ENCODE measurements at places on chromosomes 5 and 9. TPM values are rescaled to one million over a fixed set of nuclear protein-coding genes. Genes with fewer than 3 reads are reported as not detected.

GRCh38 chr9:31615966-31616365, 768.5 kb upstream of the ACO1 start:
- no peak for DNase-seq

DNA sequence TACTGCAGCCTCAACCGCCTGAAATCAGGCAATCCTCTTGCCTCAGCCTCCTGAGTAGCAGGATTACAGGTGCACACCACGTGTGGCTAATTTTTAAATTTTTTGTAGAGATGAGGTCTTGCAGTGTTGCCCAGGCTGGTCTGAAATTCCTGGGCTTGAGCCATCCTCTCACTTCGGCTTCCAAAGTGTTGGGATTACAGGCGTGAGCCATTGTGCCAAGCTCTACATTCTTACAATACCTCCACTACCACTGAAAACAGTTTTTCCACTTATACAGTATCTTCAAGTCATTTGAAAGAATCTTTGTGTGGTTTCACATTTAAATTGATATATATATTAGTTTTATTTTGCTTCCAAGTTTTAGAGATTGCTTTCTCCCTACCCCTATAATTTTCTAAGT, 42.6 kb downstream of the LARP1 start:
- DNase-seq = no peak

DNA sequence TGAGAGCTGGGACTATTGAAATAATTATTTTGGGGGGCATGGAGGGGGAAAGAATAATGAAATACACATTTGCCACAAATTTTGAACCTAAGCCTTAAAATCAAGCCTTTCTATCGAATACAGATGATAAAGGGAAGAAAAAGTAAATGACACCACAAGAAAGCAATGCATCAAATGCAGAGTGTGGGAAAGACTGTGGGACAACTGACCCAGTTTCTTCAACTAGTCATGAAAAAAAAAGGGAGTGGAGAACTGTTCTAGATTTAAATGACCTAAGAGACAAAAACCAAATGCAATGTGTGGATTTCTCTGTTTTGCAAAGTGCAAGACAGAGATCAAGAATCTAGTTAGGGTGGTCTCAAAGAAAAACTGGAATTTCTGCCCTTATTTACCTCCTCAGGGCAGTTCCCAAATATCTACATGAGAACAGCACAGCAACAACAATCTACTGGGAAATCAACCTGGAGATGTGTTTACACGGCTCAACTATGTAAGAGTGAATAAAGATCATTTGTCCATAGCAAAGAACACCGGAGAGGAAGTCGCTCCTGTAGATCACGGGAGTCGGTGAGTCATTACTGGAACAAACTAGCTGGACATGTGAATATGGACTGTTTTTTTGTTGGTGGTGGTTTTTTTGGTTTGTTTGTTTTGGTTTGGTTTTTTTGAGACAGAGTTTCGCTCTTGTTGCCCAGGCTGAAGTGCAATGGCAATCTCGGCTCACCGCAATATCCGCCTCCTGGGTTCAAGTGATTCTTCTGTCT, 145.9 kb downstream of the DROSHA start:
- peak; percentile 88 for DNase-seq

DNA sequence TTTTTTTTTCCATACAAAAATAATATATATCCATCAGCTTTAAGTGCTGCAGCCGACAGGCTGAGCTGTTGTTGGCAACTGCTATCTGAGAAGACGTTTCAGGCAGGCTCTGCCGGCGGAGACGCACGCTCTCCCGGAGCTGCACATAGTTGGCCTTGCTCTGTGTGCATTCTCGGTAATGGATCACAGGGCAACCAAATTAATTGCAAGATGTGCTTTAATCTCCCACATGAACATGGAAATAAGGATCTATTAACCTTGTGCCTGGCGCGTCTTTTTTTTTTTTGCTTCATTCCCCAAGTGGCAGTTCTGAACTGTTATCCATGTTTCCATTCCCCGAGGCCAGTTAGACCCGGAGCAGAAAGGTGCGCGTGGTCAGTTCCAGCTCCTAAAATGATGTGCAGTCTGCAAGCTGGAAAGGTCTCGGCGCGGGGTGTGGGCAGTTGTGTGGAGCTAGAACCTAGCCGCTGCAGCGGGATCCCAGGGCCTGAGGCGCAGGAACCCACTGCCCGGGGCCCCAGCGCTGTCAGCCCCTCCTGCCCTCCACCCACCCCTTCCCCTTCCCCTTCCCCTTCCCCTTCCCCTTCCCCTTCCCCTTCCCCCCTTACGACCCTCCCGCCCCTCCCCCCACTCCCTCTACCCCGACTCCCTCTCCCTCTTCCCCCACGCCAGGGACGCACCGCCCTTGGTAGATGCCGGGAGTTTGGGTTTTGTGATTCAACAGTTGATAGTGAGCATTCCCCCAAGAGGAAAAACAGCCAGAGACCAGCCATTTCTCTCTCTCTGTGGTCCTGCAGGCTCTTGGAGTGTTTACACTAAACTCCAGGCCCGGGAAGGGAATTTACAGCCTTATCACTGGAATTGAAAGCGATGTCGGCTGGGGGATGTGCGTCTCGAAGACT, 137.8 kb downstream of the CEP120 start:
- no peak for DNase-seq

DNA sequence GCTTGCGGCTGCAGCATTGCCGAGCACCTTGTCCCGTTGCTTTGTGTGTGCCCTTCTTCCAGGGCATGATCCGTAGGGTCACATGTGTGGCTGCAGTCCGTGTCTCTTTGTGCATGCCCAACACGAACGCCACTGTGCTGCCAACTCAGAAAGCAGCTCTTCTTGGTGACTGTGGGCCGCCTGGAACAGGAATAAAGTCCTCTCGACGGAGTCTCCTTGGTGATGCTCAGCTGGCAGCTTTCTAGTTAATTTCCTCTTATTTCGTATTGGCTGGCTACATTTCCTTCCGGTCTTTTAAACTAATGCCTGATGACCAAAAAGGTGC, 5.8 kb downstream of the EXOC3 start:
- no peak for DNase-seq

DNA sequence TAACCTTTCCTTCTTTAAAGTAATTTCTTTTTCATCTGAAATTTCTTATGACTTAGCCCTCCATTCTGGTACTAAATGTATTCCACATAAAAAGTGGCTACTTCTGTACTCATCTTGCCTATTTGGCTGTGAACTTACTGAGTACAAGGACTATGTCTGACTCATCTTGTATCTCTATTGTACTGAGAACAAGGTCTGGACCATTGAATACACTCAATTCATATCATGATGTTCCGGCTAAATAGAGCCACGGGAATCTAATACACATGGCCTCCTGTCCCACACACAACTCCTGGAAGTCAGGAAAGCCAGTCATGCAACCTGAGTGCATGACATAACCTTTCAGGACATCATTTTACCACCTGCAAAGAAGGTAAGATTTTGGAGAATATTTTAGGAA, 203.9 kb downstream of the PLK2 start:
- DNase-seq = no peak

DNA sequence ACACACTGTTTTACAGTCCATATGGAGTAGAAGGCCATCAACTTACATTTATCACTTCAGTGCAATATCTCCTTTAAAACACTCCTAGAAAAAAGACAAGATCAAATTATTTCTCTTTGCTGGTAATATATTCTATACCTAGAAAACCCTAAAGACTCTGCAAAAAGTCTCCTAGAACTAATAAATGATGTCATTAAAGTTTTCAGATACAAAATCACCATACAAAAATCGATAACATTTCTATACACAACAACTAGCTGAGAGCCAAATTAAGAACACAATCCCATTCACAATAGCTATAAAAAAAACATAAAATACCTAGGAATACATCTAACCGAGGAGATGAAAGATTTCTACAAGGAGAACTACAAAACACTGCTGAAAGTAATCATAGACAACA, 300.3 kb downstream of the CETN3 start:
- DNase-seq = no peak

DNA sequence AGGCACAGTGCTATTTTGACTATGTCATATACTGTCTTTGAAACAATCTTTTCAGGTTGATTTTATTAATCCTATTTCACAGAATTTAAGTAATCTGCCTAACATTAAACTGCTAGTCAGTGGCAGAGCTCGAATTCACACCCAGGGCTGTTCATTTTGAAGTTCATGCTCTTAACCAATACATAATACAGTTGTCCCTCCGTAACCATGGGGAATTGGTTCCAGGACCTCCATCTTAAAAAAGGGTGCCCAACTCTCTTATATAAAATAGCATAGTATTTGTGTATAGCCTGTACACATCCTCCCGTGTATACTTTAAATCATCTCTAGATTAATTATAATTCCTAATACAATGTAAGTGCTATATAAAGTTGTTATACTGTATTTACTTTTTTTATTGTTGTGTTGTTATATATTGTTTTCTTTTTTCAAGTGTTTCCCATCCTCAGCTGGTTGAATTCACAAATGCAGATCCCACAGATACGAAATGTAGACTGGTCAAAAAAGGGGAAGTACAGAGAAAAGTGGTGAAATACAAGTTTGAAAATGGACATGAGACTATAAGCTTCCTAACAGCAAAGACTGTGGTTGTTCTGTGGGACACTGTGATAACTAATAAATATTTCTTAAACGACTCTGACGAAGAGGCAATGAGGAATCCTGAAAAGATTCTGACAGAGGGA, 18.3 kb downstream of the RFX3 start:
- DNase-seq = no peak

- DNase-seq = no peak
Observed at GRCh38 chr5:115440782-115441451, 103.7 kb downstream of the FEM1C start.

CBY3 gene
- not detected for total RNA-seq

CRHBP gene
- not detected for total RNA-seq

PCDHA1 gene
- 0.48 TPM for total RNA-seq

RANBP6 gene
- total RNA-seq = 18.1 TPM

OXCT1 gene
- 42.1 TPM for total RNA-seq
